ENCODE measurements at places on chromosomes 2 and 18.
A peak's percentile ranks its signal among the peaks of the same experiment; 100 is the strongest.

DNA sequence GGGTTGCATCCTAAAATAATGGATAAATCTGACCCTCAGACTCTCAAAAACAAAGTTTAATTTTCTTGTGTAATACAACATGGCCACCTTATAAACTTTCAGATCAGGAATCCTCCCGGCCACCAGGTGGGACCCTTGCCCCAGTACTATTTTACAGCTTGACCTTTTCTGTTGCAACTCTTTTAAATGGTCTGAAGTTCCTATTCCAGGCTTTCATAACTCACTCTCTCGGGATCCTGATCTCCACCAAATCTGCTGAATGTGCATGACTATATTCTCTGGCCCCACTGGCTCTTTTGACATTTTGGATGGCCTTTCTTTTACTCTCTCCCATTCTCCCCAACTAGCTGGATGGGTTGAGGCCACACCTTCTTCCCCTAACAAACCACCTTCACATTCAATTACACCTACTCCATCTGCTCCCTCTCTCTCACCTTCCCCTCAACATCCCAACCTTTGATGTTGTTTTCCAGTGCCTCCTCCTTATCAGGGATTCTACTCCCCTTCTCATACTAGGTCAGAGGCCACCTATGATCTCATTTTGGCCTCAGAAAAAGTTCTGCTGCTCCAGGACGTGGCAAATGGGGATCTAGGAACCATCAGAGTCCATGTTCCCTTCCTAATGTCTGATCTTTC is 70.8 kb downstream of the SESTD1 start:
- DNase-seq, result no peak

- no peak for DNase-seq
Measured at GRCh38 chr2:10889651-10890215, 22.0 kb upstream of the KCNF1 start.

- no peak for DNase-seq
Measured at GRCh38 chr2:18372641-18373040, 187.8 kb downstream of the RDH14 start.

DNA sequence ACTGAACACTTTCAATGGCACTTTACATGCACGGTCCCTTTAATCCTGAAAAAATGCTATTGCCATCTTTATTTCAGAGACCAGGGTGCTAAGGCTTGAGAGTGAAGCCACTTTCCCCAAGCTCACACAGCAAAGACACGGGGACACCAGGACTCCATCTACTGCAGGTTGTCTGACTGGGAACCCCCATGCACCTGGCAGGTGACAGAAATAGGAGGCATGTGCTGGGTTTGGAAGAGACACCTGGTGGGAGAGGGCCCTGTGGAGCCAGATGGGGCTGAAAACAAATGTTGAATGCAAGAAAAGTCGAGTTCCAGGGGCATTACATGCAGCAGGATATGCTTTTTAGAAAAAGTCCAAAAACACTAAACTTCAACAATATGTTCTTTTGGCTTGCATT is 5.2 kb upstream of the EHD3 start:
- DNase-seq, result no peak

GRCh38 chr2:240557808-240558207 is at the start of gene ANKMY1:
Gene ANKMY1 (minus strand): TSS chr2:240557988. CDS start chr2:240557335, 653 bp downstream.
- peak; percentile 55 for DNase-seq

GRCh38 chr2:217801115-217801531 is 201.7 kb downstream of the TNS1 start:
- no peak for DNase-seq

- no peak for DNase-seq
Measured at GRCh38 chr2:85275984-85276540, 51.7 kb downstream of the TGOLN2 start.

DNA sequence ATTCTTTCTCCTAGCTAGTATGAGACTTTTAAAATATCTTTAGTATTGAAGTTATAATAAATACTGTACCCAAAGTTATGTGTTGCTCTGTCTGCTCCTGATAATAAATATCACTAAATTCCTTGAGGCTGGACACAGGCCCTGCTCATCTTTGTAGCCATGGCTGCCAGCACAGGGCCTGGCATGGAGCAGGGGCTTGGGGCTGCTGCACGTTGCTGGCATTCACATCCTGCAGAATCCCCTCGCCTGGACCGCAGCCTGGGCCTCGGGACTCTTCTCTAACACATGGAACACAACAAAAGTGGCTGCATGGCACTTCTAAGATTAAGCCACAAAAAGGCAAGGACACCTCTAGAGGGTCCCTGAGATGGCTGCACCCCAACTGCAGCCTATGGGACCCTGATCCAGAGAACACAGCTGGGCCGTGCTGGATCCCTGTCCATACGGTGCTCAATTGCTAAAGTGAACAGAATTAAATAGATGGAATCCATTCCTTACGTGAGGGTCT is 477.5 kb upstream of the MYT1L start:
- DNase-seq, result no peak

GRCh38 chr2:196275646-196276352 is 104.4 kb upstream of the STK17B start:
- DNase-seq, result no peak

DNA sequence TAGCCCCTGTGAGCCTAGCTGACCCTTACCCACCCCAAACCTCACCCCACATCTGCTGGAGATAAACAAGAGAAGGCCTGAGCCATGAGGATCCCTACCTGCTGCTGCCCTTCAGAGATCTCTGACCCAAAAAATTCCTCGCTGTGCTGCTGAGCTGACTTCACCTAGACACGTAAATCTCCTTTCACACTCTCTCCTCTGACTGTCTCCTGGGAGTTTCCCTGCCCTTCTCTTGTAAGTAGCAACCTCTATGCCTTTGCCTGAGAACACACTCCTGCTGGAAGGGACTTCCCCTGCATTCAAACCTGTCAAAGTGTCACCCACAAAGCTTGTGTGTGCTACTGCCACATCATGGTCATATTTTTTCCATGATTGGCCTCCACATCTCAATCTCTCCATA is 134.2 kb upstream of the NOL4 start:
- peak; percentile 25 for DNase-seq

All from kidney glomerular epithelial cell (primary cell).